Aorta (tissue), 5 donors: ENCODE measurements at places on chromosomes 3 and 15.

DNA sequence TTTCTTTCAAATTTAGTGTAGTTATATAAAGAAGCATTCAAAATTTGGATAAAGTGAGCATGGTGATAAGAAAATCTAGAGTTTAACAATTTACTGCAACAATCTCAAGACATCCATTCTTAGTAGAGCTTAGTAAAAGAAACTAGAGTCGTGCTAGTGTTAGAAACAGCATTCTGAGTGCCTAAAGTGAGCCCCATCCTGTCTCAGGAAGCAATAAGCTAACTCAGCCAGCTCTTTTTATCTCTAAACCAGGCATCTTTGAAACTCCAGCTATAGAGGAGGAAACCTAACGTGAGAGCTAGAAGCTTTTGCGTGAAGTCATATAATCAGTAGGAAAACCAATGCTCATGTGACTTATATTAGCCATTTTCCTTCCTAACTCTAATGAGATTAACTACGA lies 1187.1 kb upstream of the EPHA6 start:
- DNase-seq: no peak

DNA sequence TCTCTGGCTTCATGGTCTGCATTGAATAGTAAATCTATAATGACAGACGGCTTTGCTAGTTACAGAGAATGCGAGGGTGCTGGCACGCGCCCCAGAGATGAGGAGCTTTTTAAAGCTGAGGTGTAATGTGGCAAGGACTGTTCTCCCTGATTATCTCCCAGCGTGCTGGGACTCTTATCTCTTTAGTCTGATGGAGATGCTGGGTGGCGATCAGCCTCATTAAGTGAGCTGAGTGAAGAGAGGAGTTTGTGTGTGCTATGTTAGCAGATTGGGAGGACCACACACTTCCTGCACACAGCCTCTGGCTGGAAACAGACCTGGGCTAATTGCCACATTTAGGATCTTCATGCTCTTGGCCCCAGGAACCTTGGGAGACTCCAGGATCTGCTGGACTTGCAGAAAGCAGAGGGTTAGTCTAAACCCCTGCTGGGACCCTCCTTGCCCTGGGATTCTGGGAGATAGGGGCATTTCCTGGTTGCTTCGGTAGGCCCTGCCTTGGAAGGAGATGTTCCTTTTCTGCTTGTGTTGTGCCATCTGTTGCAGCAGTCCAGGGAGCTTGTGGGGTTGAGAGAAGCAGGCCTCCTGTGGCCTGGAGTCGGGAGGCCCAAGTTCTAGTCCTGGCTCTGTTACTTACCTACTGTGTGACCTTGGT lies 15.0 kb downstream of the PDIA5 start:
- no peak for DNase-seq

GRCh38 chr3:46905661-46906451 lies 28.3 kb downstream of the PTH1R start:
- DNase-seq: peak; percentile 48

- no peak for DNase-seq
Observed at GRCh38 chr3:178754852-178755510, 218.7 kb downstream of the KCNMB2 start.

DNA sequence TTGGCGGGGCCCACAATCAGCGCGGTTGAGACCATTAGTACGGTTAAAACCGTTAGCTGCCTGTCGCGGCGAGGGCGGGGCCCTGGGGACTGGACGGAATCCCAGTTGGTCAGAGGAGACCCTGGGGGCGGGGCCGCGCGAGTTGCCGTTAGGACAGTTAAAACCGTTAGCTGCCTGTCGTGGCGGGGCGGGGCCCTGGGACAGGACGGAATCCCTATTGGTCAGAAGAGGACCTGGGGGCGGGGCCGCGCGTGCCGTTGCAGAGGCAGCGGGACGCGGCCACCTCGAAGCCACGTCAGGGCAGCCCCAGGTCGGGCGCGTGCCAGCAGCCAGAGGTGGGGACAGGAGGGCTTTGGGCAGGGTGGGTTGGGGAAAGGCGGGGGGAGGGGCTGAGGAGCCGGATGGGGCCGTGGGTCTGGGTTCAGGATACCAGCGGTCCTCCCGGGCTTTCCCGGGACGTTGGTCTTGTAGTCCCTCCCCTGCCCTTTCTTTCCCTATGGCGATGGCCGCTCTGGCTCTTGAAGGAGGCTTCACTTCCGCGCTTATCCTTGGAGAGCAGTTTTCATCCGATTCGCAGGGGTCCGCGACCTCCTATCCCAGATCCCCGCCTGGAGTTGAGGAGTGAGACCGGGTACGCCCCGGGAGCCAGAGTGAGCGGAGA lies 28.0 kb downstream of the KLHDC8B start:
- DNase-seq: peak; percentile 98

- DNase-seq: no peak
Observed at GRCh38 chr15:72999586-72999985, 52.7 kb upstream of the NEO1 start.

DNA sequence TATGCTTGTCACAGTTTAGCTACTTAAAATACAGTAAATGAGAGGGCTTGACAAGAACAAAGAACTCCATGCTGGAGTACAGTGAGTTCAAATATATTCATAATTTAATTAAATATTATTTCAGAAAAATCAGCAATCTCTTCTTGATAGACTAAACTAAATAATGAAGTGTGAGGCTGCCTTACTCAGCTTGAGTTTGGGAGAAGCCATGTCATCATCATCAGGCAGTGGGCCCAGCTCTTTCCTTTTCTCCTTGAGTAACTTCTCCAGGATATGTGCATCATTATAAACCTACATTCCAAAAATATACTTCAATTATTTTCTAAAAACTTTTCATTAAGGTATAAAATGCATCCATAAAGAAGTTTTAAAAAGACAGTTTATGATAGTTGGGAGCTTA lies 70.5 kb downstream of the PBRM1 start:
- no peak for DNase-seq

DNA sequence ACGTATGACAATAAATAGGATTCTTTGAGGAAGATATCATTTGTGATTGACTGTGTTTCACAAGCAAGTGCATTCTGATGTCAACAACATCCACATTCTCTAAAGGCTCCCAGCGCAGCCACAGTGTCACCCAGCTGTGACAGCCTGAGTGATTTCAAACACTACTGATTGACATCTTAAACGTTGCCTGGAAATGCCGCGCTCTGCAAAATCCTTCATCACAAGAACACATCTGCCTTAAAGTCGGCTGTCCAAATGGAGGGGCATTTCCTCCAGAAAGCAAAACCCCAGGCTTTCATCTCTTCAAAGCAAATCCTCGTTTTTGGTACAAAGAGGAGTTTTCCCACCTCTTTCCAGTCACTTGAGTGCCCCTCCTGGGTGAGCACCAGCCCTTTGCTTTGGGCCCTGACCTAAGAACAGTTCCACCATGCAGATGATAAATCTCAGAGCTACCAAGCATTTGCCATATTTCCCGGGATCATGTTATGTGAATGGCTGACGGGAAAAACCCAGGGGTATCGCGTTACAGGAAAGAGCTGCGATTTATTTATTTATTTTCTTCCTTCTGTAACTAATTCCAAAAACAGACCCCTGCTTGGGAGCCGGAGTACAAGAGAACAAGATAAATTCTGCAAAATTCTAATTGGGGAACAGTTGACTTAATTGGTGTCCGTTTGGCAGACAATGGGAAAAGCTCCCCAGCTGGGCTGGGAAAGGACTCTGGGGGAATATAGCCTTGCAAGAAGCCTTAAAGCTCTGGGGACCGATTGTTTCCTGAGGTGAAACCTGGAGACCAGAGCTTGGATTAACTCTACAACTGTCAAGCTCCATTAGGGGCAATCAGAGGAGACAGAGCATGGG lies 703.8 kb upstream of the NR2F2 start:
- no peak for DNase-seq

DNA sequence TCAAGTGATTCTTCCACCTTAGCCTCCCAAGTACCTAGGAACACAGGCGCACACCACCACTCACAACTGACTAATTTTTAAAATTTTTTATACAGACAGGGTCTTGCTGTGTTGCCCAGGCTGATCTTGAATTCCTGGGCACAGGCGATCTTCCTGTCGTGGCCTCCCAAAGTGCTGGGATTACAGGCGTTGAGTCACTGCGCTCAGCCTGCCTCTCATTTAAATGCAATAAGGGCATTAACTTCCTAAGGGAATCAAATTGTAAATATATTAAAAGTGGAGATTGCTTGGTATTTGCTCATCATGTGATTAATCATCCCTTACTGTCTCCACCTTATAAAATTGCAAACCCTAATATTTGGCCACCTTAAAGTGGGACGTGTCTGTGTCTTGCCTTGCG lies 65.2 kb downstream of the PGPEP1L start:
- DNase-seq: no peak
